Stimulated activated CD4-positive, alpha-beta T cell treated with anti-CD3 and anti-CD28 coated beads, Interleukin-4, amount 100 ng/mL, for 24 hours (primary cell): ENCODE measurements at places on chromosomes 1 and 21.

GRCh38 chr1:156705918-156706656 is 704 bp upstream of the CRABP2 start:
- DNase-seq: peak; percentile 73

GRCh38 chr1:3136532-3136931 is 67.5 kb downstream of the PRDM16 start:
- DNase-seq: no peak

DNA sequence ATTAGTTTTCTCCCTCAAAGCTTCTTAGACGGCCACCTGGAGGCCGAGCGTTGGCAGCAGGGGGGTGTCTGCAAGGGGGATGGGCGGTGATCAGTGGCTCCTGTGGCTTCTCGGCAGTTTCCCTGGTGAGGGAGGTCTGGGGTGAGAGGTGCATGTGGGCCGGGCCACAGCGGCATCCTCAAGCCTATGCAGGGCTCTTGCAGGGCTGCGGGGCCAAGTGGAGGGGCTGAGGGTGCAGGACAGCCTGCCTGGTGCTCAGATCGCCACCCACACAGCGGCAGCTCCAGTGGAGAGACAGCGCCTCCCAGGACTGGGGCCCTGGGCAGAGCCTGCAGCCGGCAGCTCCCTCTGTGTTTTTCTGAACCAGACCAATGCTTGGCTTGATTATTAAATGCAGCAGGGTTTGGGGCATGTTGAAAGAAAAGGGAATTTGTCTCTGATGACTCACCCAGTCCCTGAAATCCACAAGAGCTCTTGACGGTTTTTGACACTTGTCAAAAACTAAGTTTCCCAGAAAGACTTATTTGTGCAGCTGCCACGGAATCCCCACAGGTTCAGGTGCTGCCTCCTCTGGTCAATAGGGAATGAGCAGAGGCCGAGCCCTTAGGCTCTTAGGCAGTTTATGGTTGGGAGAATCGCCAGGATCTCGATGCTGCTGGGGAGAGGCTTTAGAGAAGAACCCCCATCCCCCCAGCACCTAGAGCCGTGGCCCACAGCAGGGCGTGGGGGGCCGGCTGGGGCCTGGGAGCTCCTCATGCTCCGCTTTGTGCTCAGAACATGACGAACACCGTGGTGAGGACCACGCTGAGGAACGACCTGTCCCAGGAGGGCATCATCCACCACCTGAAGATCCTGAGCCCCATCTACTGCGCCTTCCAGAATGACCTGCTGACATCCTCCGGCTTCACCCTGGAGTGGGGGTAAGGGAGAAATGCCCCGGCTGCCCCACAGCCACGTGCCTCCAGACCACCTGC is 54.7 kb downstream of the UMODL1 start:
- DNase-seq: no peak

GRCh38 chr1:47382399-47382983 is 33.6 kb upstream of the FOXE3 start:
- DNase-seq: no peak

- no peak for DNase-seq
These were observed 56.3 kb downstream of the MYOM3 start for GRCh38 chr1:24055681-24056080.

- DNase-seq: no peak
These were observed 37.3 kb upstream of the RUNX1 start for GRCh38 chr21:35086357-35086756.

- DNase-seq: no peak
These were observed 85.3 kb downstream of the MAP3K21 start for GRCh38 chr1:233412812-233413211.

DNA sequence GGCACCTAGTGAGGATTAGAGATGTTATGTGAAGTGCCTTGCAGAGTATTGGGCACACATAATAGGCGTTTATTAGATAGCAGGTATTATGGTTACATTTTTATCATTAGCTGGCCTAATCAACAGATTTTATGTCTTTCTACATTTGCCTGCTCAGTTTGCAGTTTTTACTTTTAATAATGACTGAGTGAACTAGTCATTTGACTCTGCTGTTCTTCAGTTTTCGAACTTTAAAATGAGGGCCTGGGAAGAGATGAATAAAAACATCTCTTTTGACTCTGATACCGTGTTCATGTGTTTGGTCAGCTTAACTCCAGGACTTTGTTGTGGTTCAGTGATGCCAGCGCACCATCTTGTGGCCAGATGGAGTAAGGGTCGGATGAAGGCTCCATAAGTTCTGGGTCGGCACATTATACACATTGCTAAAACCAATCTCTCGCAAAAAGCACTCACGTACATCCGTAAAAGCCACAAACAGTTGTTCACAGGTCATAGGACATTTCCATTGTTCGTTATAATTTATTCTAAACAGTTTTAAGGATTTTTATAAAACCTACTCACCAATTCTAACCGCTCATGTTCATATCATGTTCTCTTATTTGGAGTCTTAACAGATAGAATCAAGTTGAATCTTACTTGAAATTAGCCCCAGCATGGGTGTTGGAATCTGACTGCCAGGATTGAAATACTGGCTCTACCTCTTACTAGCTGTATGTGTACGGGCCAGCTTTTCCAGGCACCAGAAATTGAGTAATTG is 78.4 kb upstream of the GPR88 start:
- peak; percentile 79 for DNase-seq

- DNase-seq: no peak
These were observed 186.0 kb downstream of the LEPR start for GRCh38 chr1:65606426-65606825.

- no peak for DNase-seq
These were observed 24.4 kb downstream of the DIPK1A start for GRCh38 chr1:92936865-92937264.

DNA sequence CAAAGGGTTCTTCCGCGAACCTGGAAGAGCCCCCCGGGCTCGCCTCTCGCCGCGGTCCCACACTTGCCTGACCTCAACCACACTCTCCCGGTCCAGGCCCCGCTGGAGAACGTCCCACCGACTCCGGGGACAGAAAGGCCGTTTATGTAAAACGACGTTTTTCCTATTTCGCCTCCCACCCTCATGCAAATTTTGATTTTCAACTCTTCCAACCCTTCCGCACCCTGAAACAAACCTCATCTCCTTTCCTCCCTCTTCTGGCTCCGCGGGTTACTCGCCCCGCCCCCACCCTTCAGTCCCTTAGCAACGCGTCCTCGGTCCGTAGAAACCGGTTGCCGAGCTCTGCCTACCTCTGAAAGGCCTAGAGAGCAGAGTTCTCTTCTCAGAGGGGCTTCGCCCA is at the start of gene C1orf141:
Gene C1orf141, minus strand, starts transcription at position 276 of the 400 bp plus-strand sequence. CDS start 7,730 bp downstream, outside the sequence.
- DNase-seq: no peak

DNA sequence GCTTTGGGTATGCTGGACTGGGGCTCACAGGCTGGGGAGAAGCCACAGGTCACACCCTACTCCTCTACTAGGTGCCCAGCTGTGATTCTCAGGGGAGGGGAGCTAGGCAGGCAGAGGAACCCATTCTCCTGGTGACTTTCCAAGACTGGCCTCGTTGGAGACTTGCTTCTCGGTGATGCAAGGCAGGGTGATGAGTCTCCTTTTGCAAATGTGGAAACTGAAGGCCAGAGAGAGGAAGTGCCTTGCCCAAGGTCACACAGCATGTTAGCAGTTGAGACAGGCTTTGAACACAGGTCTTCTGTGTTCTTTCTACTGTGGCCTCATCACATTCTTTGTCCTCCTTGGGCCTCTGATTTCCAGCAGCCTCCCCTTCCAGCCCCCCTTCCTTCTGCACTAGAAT is 20.5 kb upstream of the C1QA start:
- DNase-seq: no peak

GRCh38 chr1:50047916-50048694 is 24.4 kb upstream of the AGBL4 start:
- no peak for DNase-seq

DNA sequence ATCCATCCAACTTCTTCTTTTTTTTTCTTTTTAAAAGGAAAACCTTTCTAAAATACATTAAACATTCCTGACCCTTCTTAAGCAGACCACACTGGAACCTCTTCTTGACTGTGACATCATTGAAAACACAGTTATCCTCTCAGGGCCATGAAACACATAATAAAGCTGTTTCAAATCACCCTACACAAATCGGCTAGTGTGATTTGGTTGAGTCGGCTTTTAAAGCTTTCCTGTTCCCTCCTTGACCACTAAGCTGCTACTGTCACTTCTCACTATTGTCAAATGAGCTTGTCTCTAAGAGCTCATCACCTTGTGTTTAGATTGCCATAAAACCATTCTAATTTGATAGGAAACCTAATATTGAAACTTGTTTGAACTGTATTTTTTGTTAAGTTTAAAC is 5.9 kb downstream of the USP24 start:
- DNase-seq: no peak

DNA sequence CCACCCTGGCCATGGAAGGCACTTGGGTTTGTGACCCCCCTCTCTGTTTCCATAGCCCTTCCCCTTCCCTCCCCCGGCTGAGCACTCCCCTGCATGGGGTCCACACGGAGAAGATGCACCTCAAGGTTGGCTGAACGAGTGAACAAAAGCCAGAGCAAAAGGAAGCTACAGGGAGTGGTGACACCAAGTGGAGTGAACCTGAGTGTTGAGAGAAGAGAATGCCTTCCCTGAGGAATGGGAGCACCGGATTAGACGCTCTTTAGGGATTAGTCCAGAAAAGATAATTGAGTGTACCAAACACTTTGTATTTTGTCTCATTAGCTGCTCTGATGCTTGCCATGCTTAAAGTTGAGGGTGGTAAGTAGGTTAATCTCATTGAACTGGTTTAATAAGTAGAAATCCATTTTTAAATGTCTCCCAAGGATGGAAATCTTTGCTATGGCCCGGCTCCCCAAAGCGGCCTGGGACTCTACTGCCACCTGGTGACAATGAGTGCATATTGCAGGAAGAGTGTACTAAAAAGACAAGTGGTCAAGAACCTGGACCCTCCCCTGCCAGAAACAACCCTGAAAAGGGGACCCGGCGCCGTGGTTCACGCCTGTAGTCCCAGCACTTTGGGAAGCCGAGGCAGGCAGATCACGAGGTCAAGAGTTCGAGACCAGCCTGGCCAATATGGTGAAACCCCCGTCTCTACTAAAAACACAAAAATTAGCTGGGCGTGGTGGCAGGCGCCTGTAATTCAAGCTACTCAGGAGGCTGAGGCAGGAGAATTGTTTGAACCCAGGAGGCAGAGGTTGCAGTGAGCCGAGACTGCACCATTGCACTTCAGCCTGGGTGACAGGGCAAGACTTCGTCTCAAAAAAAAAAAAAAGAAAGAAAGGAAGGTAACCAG is 150.6 kb upstream of the ZC3H12A start:
- DNase-seq: peak; percentile 12

DNA sequence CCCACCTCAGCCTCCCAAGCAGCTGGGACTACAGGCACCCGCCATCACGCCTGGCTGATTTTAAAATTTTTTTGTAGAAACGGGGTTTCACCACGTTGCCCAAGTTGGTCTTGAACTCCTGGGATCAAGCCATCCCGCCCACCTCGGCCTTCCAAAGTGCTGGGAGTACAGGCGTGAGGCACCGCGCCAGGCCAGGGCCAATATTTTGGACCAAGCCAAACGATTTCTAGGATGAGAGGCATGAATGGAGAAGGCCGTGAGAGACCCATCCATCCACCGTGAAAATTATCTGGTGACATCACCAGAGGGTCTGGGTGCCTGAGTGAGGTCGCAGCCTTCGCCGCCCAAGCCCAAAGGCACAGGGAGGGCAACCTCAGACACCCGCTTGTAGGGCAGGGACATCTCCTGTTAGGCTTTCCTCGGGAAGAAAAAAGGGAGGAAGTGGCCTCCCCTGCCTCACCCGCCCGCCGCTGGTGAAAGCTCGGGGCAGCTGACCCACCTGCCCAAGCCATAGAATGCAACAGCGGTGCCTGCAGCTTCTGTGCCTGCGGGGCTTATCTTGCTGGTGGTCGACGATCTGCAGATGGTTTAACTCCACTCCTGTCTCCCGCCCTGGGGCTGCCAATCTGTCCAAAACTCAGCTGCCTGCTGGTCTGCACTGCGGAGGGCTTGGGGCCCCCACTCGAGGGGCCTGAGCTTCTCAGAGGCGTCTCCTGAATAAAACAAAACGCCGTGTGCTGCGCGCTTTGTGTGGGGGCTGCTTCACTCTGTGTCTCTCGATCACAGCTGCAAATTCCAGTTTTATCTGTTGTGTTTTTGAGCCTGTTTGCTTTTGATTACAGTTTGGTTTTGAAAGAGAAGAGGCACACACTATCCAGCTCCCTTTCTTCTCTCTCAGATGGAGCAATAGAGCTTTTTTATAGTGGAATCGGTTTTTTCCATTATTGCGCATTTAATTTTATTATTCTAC is 85.8 kb downstream of the MRPS6 start:
- DNase-seq: no peak

- DNase-seq: no peak
These were observed 2.3 kb downstream of the ACTL8 start for GRCh38 chr1:17757426-17757825.

GRCh38 chr1:3584915-3585314 is 26.4 kb downstream of the MEGF6 start:
- DNase-seq: peak; percentile 35

DNA sequence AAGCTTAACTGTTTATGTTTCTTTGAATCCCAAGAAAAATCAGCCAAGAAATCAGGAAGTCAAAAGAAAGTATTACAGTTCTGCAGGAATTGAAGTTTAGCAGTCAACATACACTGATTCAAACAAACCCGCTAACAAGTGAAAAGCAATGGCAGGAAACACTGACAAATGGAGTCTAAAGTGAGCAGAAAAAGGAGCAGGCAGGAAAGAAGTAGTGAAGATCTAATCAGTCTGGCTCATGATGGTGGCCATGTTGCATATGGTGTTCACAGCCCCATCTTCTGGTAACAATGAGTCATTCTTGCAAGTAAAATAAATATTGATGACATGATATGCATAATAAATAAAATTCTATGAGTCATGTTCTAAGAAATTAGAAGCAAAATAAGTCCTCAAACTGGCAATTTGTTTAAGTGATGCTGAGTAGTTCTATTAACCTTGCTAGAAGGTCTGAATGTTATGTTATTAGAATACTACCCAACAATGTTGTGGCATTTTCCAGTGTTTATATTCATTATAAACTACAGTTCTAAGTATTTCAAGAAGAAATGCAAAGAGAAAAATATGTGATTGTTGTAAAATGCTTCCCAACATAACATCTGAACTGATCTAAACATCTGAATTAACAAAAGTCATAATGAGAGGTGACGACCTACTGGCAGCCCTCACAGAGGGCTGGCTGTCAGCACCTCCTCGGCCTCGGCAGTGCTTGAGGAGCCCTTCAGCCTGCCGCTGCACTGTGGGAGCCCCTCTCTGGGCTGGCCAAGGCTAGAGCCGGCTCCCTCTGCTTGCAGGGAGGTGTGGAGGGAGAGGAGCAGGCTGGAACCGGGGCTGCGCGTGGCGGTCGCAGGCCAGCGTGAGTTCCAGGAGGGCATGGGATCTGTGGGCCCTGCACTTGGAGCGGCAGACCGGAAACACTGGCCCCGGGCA is 5.7 kb upstream of the ACBD6 start:
- no peak for DNase-seq

DNA sequence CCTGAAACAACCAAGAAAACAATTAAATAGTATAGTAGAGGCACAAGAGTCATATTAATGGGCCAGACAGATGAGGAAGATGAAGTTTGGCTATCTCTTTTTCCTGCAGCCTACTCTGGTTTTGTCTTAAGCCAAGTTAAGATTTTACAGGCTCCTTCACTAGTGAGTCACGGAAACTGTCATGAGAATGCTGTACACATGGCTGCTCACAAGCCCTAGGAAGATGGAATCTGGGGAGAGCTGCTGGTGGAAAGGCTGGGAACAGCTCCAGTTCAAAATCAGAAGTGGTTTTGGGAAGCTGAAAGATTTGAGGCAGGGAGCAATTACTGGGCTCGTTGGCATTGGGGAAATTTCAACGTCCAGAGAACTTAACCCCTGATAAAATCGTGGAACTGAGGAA is 46.4 kb upstream of the S1PR1 start:
- no peak for DNase-seq
